ENCODE measurements at places on chromosomes 1 and 21. TPM values are rescaled to one million over a fixed set of nuclear protein-coding genes. Genes with fewer than 3 reads are reported as not detected.

The NPHS2 gene
- total RNA-seq = not detected

The NBPF6 gene
- not detected for total RNA-seq

The TRIM45 gene
- total RNA-seq = 4.0 TPM

The DIO1 gene
- not detected for total RNA-seq

The USH2A gene
- total RNA-seq = not detected

The ECE1 gene
- total RNA-seq = 153 TPM

The SLC45A1 gene
- total RNA-seq = 0.50 TPM

The OR2T6 gene
- not detected for total RNA-seq

The UQCRH gene
- total RNA-seq = 233 TPM

The F11R gene
- 202 TPM for total RNA-seq

The SLC22A15 gene
- 43.6 TPM for total RNA-seq

The CYP4A22 gene
- total RNA-seq = not detected

The DPT gene
- total RNA-seq = not detected

The KRTAP10-11 gene
- total RNA-seq = not detected

The DISP3 gene
- total RNA-seq = under 0.01 TPM

The ERICH3 gene
- total RNA-seq = not detected

The ANGPTL1 gene
- total RNA-seq = not detected

The PTGFR gene
- not detected for total RNA-seq

The GJA5 gene
- total RNA-seq = 255 TPM

The CA6 gene
- 0.67 TPM for total RNA-seq

The FOXD2 gene
- 0.45 TPM for total RNA-seq

The MLLT11 gene
- total RNA-seq = 8.2 TPM

The PARS2 gene
- total RNA-seq = 10.3 TPM

The TSHB gene
- total RNA-seq = not detected

The TTLL7 gene
- total RNA-seq = 16.2 TPM

The AIM2 gene
- 0.17 TPM for total RNA-seq

The PRKCZ gene
- total RNA-seq = 27.0 TPM

The TSACC gene
- not detected for total RNA-seq

The MRPL37 gene
- total RNA-seq = 96.2 TPM

The SH2D5 gene
- total RNA-seq = 65.3 TPM

The CYP4Z1 gene
- total RNA-seq = not detected

The PRKAA2 gene
- 5.8 TPM for total RNA-seq

The NDUFV3 gene
- total RNA-seq = 51.2 TPM

The ESRRG gene
- total RNA-seq = 0.17 TPM

The OR2T2 gene
- total RNA-seq = not detected

The GSTM5 gene
- total RNA-seq = not detected

The MAP3K7CL gene
- total RNA-seq = 6.0 TPM

The OR11L1 gene
- not detected for total RNA-seq

The TMEM269 gene
- total RNA-seq = 0.48 TPM

The PRDM16 gene
- total RNA-seq = not detected

The LYPD8 gene
- total RNA-seq = 1.2 TPM

The SLC2A5 gene
- 0.38 TPM for total RNA-seq

The CYP4A11 gene
- not detected for total RNA-seq

Data from mammary epithelial cell (primary cell).